ENCODE measurements at places on chromosomes 1 and 21.

- no peak for DNase-seq
Measured at GRCh38 chr1:66217021-66217420, 316.9 kb upstream of the SGIP1 start.

- DNase-seq, result no peak
Measured at GRCh38 chr1:168257397-168257796, 23.3 kb upstream of the TBX19 start.

GRCh38 chr21:38520511-38520910 lies 22.2 kb upstream of the ERG start:
- DNase-seq, result no peak

DNA sequence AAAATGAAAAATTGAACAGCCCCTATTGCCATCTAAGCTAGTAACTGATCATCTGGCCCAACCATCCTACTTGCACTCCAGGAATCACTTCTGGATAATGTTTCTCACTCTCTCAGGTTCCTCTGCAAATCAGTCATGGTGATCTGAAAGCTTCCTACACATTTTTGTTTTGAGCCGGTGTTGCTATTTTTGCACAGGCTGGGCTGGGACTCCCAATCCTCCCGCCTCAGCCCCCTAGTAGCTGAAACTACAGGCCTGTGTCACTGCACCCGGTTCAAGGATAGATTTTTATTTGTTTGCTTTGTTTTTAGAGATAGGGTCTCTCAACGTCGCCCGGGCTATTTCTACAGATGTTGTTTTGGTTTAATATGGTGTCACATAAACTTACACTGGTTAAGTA lies 40.5 kb upstream of the HMCN1 start:
- no peak for DNase-seq

- peak; percentile 86 for DNase-seq
Measured at GRCh38 chr1:93681101-93681988, at the start of gene BCAR3. Gene BCAR3 (minus strand): TSS chr1:93681837. CDS start chr1:93674930, 6,907 bp downstream.

DNA sequence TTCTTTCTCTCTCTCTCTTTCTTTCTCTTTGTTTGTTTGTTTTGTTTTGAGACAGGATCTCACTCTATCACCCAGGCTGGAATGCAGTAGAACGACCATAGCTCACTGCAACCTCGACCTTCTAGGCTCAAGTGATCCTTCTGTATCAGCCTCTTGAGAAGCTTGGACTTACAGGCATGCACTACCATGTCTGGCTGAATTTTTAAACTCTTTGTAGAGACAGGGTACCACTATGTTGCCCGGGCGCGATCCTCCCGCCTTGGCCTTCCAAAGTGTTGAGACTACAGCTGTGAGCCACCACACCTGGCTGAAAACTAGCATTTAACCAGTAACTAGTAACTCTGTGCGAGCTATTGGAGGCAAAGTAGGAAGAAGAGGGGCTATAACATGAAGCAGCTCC lies 325.5 kb downstream of the ZP4 start:
- no peak for DNase-seq

- DNase-seq, result peak; percentile 23
Measured at GRCh38 chr1:4549930-4550329, 104.5 kb upstream of the AJAP1 start.

GRCh38 chr21:33406493-33406892 lies 3.3 kb downstream of the IFNGR2 start:
- no peak for DNase-seq

DNA sequence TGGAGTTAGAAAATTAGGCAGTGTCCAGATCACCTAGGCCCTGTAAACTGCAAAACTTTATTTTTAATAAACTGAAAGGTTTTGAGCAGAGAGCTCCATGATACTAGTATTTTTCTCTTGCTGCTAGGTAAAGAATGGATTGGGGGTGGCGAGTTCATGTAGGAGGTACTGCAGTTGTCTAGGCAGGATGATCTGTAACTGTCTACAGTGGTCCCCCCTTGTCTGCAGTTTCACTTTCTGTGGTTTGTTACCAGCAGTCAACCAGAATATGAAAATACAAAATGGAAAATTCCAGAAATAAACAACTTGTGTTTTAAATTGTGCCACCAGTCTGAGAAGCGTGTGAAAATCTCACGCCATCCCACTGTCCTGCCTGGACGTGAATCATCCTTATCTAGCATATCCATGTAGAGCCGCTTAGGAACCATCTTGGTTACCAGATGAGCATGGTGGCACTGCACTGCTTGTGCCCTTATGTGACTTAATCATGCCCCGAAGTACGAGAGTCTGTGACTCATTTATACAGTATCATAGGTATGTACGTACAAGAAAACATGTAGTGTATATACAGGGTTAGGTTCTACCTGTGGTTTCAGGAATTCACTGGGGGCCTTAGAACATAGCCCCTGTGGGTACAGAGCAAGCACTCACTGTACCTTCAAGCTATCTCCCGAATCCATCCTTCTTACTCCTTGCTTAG lies 94.2 kb downstream of the AHCTF1 start:
- no peak for DNase-seq

GRCh38 chr1:212556822-212557549 lies 51.6 kb upstream of the ATF3 start:
- no peak for DNase-seq

GRCh38 chr1:88519156-88519555 lies 164.9 kb upstream of the PKN2 start:
- DNase-seq, result no peak

DNA sequence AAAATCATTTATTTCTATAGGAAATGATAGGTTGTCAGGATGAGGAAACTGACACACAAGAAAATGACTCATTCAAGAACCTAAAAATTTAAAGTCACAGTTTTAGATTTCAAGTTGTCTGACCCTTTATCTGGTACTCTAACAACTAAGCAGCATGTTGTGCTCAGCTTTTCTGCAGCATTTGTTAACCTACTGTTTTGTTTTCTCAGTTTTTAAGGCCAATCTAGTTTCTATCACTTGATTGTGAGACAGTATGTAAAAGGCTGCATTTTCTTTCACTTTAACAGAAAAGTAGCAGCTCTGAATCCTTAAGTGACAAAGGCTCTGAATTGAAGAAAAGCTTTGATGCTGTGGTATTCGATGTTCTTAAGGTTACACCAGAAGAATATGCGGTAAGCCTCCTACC lies 59.1 kb downstream of the RALGPS2 start:
- no peak for DNase-seq
